ENCODE measurements at places on chromosomes 11 and 22.

DNA sequence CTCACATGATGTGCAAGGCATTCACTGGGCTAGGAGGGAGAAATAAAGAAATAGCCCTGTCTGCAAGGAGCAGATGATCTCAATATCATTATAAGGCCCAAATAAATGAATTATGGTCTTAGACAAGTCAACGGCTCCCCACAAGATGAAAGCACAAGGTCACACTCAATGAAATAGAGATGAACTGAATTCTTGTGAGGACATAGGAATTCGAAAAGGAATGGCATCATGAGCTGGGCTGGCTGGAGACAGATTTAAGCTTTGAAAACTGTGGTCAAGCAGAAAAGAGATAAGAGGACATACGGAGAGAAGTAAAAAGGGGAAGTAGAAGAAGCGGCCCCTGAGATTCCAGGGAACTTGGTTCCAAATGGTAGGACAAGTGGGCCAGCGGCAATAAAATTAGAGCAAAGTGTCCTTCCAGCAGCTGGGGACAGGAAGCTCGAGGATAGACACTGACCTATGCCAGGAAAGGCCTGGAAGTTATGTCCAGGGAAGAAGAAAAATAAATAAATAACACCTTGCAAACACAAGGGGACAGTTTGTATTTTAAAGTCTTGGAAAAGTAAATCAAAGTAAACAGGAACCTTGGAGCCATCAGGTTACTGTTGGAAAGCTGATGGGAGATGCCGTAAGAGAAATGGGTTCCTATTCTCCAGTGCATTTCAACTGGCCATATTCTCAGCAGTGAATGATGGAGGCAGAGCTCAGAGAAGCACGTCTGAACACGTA lies 37.8 kb downstream of the GALNT18 start:
- DNase-seq, result no peak

- no peak for DNase-seq
Measured at GRCh38 chr22:22870577-22871404, 16.8 kb upstream of the IGLL5 start.

DNA sequence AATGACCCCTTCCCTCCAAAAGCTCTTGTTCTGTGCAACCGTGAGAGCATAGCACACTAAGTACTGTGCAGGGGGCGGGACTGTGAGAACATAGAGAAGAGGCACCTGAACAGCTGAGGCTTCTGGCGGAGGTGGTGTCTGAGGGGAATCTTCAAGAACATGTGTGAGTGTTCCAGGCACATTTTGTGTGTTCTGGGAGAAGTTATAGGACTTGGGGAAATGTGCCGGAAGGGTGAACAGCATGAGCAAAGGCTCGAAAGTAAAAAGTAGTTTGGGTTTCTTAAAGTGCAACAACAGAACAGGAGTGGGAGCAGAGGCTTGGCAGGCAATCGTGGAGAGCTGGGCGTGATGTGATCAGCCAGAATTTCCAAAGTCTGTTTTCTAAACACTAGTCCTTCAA lies 12.4 kb upstream of the SYN3 start:
- no peak for DNase-seq

DNA sequence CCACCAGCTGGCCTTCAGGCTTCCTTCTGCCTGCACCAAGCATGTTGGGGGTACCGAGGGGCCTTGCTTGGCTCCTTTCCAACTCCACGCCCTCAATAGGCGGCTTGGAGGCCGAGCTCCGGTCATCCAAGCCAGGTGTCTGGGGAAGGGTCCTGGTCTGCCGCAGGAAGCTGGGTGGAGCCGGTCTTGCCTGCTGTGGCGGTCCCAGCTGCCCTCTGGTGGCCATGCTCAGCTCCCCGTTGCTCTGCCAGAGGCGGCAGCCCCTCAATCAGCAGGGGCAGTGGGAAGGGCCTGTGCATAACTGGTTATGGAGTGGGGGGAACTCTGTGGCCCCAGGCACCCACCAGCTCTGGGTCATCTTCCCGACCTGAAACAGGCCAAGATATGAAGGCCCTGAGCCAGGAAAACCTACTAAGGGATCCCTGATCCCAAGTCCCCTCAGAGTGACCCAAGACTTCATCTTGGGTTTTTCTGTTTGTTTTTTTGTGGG lies 3.2 kb downstream of the ARVCF start:
- no peak for DNase-seq

DNA sequence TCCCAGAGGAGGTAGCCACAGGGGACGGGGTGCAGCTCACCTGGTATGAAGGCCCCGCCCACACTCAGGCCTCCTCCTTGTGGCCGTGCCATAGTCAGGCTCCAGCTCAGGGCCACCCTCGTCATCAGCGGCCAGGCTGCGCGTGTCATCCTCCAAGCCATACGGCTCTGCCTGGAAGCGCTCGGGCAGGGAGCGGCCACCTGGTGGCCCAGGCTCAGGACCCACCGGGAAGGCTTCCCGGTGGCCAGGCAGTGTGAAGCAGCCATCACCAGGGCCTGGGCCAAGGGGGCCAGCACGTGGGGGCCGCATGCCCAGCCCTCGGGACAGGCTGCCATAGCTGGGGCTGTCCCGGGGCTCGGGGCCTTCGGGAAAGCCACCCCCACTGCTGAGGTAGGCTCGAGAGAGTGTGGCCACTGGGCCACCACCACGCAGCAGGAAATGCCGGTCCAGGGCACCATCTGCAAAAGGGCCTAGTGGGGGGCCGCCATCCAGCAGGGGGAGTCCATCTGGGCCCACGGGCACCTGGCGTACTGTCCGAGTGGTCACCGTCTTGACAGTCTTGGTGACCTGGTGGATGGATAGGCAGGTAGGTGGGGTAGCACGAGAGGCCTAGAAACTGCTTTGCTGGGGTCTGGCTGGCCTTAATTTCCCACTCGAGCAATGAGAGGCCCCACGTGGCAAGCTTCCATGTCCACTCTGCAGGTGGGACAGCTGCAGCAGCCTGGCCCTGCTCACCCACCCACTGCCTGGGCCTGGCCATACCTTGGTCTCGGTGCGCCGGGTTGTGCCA lies 35.3 kb downstream of the ARVCF start:
- DNase-seq, result no peak

- no peak for DNase-seq
Measured at GRCh38 chr11:92765965-92766371, 203.5 kb upstream of the MTNR1B start.

- no peak for DNase-seq
Measured at GRCh38 chr11:60457576-60457975, 1.9 kb downstream of the MS4A1 start.

DNA sequence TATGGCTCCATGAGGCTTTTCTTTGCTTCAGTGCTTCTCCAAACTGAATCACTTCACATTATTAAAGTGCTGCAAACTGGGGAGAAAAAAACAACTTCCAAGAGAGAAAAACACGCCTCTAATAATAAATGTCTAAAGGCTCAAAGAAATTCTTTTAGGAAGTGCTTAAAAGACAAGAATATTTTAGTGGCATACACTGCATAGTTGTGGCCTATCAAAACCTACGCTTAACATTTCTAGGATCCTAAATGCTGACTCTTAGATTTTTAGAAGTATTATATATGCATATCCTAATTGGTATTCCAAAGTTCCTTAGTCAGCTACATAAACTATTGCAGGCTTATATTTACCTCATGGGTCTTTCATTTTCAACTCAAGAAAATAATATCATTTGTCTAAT lies 879.0 kb upstream of the CCDC90B start:
- DNase-seq, result no peak

- DNase-seq, result no peak
Measured at GRCh38 chr11:79314906-79315689, 125.7 kb downstream of the TENM4 start.

GRCh38 chr11:72439455-72439854 lies 5.1 kb upstream of the CLPB start:
- no peak for DNase-seq

GRCh38 chr11:72685560-72686480 lies 11.6 kb upstream of the PDE2A start:
- no peak for DNase-seq

DNA sequence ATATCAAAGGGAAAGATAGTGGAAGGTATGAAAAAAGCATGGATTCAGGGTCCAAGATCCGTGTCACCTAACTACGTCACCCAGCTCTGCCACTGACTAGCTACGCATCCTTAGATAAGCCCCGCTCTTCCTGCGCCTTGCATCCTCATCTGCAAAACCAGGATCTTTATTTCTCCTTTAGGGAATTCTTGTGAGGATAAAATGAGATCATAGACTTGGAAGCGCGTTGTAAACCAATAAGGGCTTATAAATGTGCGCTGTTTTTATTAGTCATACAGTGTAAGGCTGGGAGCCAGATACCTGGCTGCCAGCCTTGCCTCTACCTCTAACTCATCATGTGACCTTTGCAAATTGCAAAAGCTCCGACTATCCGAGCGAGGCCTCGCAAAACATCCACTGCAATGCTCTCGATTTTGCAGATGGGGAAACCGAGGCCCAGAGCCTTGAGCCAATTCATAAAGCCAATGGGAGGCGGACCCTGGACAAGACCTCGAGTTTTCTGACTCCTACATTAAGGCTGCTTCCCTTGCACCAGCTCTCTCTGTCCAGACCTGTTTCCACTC lies 753 bp downstream of the PRPF19 start:
- no peak for DNase-seq

DNA sequence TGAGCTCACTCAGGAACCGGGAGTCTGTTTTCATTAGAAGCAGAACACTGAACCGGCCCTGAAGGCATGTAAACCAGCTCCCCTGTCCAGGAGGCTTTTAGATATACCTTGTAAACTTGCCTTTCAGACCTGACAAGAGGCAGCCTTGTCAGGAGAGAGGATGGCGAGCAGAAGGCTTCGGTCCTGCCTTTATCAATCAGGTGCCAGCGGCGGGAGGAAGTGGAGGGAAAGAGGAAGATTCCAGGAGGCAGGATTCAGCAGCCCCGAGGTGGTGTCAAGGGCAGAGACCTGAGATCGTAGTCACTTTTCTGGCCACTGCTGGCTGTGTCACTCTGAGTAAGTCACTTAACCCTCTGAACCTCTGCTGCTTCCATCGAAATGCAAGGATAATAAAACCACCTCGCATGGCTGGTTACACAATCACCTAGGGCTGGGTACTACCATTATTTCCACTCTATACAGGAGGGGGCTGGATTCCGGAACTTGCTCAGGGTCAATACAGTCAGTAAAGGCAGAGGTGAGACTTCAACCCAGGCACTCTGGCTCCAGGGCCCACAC lies 181.0 kb downstream of the CHST1 start:
- DNase-seq, result peak; percentile 27

GRCh38 chr11:26987731-26988130 lies 6.2 kb upstream of the FIBIN start:
- no peak for DNase-seq

DNA sequence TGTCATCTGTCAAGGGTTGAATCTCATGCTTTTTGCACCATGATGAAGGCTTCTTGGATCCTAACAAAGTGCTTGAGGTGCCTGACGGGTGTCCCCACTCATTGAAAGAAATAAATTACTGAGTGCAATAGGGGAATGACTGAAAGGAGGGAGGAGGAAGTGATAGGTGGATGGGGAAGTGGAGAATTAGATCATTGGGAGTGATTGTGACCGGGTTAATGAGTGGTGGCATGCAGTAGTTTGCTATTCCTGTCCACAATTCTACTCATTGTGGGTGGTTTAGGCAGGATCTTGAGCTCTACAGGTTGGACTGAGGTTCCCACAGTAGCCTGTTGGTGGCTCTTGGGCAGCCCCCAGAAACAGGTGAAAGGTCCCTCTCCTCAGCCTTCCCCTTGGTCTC lies 44.3 kb downstream of the THAP12 start:
- no peak for DNase-seq

- no peak for DNase-seq
Measured at GRCh38 chr11:130721736-130722135, 194.5 kb downstream of the SNX19 start.

DNA sequence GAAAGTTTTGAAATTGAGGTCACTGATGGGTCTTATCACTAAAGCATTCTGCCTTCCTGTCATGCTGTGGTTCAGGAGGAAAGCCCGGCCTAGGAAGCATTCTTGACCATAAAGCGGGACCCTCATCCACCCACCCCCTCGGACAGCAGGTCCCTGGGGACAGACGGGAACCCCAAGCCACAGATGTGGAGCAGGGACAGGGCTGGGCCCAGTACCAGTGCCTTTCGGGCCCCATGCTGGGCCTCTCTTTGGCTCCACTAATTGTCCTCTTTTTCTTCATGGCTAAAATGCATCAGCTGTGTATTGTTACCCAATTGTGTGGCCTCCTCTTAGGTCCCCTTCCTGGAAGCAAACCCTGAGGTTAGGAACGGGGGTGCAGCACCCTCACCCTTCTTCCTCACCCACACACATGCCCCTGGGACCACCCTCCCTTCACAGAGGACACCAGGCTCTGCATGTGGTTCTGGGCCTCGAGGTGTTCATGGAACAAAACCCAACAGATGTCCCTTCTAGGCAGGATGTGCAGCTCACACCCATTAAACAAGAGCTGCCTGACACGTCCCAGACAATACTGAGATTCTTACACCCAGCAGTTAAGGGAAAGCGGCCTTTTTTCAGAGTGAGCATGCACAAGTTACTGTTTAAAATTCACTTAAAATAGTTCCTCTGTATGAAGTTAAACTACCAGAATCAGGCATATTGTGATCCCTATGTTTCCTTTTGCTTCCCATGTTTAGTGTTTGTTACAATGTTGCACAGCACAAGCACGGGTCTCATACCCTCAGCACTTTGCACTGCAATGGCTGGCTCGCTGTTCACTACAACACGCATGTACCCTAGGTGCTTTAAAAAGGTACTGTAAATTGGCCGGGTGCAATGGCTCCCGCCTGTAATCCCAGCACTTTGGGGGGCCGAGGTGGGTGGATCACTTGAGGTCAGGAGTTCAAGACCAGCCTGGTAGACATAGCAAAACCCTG lies 807.6 kb downstream of the BRD1 start:
- no peak for DNase-seq

DNA sequence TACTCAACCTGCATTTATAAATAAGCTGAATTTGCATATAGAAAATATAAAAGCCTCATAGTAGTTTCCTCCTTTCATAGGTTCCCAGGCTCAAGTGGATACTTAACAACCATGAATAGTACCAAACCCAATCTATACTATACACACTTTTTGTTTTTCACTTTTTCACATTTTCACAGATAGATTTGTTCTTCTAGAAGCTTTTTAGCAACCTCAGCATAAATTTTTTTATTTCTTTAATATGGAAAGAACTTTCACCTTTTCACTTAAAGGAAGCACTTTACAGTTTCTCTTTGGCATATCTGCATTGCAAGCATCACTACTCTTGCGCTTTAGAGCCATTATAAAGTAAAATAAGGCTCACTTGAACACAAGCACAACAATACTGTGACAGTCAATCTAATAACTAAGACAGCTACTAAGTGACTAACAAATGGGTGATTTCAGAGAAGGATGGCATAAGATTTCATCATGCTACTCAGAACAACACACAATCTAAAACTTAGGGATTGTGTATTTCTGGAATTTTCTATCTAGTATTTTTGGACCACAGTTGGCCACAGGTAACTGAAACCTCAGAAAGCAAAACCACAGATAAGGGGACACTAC lies 1063.6 kb downstream of the FAM181B start:
- no peak for DNase-seq

DNA sequence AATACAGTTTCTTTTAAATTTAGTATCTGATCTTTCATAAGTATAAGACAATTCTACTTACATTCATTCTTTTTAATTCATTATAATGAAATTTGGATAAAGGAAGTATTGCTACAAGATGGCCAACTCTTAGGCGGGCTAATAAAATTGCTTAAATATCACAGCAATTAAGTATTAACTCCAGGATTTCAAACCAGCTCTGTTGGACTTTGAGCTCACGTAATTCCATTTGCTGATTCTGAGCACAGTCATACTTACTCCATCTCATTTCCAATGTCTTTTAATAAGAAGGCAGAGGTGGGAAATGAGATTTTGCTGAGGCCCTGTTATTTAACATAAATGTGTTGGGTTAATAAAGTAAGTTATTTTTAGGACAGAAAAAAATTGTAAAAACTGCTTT lies 748.1 kb downstream of the KCNA4 start:
- no peak for DNase-seq

GRCh38 chr11:133547808-133548494 lies 15.7 kb upstream of the OPCML start:
- DNase-seq, result no peak

All from RWPE2 (cell line).